NCI-H1417 treated with DMSO at 0.1 percent for 48 hours (cell line): ENCODE measurements at places on chromosomes 1 and 21.

GRCh38 chr21:42221581-42222345 is 2.8 kb downstream of the ABCG1 start:
- no peak for DNase-seq

GRCh38 chr1:205661429-205662134 is 18.7 kb downstream of the SLC45A3 start:
- no peak for DNase-seq

GRCh38 chr1:198606020-198606438 is 32.8 kb upstream of the PTPRC start:
- DNase-seq = no peak

DNA sequence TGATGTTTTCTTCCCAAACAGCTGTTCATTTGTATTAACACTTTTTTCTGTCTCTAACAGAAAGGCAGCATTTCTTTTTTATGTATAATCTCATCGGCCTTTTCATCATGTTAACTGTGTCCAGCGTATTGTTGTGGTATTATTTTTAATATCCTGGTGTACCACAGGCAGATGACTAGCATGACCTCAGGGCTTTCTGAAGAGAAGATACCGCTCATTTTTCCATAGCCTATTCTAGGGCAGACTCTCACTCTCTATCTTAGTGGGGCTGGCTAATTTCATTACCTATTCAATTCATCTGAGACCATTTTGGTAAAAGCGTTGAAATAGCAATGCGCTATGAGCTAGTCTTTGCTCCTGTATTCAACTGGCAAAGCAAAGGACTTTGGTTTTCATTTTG is 209.9 kb downstream of the SDCCAG8 start:
- no peak for DNase-seq

DNA sequence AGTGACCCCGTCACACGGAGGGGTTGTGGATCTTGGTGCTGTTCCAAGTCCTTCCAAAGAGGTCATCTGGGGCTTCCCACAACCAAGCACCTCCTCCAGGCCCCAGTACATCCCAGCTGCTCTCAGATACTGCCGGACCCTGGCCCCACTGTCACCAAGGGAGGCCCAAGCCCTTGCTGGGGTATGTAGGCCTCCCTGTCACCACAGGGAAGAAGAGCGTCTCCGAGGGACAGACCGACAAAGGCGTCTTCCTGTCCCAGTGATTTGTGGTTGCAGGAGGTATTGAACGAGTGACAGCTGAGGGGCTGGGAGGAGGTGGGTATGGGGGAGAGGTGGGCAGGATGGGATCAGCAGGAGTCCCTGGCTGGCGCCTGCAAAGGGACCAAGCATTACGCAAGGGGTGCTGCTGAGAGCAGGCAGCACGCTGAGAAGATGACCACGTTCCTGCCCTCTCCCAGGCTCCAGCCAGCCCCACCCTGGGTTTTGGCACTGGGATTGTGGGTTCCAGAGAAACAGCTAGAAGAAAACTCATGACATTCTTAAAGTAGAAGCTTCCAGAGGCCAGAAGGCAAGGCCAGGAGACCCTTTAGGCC is 29.7 kb downstream of the LRP8 start:
- no peak for DNase-seq

GRCh38 chr1:181776044-181776443 is 285.5 kb downstream of the ZNF648 start:
- no peak for DNase-seq

DNA sequence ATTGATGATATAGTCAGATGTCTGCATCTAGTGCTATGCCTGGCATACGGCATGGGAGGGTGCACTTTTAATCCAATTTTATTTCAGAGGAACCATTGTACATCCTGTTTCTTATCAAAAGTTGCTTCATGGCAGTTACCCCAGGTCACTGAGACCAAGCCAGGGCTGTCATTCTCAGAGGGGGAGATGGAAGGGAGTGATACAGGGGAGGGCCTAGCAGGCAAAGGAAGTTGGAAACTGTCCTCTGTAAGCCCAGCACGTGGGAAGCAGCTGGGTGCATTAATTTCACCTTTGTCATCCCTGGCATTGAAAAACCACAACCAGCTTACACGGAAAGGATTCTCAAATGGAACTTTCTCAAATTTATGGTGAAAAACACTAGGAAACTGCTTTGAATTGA is 458.7 kb upstream of the ADAMTS5 start:
- no peak for DNase-seq

- DNase-seq = no peak
These were observed 161.4 kb upstream of the ARHGEF16 start for GRCh38 chr1:3292868-3293562.

DNA sequence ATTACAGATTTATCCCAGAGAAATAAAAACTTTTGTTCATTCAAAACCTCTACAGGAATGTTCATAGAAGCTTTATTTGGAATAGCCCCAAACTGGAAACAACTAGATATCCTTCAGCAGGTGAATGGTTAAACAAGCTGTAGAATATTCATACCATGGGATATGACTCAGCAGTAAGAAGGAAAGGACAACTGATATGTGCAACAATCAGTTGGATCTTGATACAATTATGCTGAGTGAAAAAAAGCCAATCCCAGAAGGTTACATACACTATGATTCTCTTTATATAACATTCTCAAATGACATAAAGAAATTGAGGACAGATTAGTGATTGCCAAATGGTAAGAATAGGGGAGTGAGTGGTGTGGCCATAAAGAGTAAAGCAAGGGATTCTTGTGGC is 376.7 kb downstream of the S1PR1 start:
- DNase-seq = no peak

DNA sequence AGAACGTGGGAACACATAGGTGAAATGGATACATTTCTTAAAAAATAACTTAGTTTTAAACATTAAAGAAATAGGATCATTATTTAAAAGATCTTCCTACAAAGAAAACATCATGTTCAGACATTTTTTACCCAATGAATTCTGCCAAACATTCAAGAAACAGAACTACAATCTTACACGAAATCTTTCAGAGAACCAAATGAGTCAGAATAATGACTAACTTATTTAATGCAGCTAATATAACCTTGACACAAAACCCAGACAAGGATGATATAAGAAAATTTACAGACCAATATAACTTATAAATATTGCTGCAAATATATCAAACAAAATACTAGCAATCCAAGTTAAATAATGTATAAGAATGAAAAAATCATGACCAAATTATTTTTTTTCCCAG is 220.1 kb upstream of the KCNK2 start:
- no peak for DNase-seq

GRCh38 chr1:247746391-247746935 is 1.5 kb downstream of the OR14A2 start:
- DNase-seq = no peak

- peak; percentile 32 for DNase-seq
These were observed at the start of gene HUNK for GRCh38 chr21:31872452-31873274. Gene HUNK, plus strand, starts transcription at chr21:31873020. Its CDS starts 655 bp downstream, at chr21:31873675.

GRCh38 chr1:214402613-214403083 is 121.7 kb downstream of the SMYD2 start:
- DNase-seq = no peak

GRCh38 chr1:77541162-77541545 is 141.3 kb downstream of the ZZZ3 start:
- DNase-seq = no peak

DNA sequence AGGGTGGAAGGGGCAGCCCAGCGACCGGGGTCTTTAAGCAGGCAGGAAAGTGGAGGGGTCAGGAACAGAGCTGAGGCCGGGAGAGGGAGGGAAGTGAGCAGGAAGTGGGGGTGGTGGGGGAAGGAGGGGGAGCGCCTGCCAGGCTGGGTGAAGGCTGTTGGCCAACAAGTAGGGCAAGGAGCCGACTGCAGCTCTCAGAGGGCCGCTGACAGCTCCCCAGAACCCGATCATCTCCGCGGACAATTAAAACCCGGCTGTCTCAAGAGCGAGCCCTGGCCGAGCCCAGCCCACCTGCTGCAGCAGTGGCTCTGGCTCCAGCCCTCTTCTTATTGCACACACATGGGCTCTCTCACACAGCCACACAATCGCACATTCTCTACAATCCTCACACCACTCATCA is 51.6 kb downstream of the GRIK3 start:
- DNase-seq = no peak

GRCh38 chr1:27564710-27565649 is 39.0 kb downstream of the AHDC1 start:
- DNase-seq = no peak

- DNase-seq = no peak
These were observed 681.0 kb upstream of the ADAMTS5 start for GRCh38 chr21:27647921-27648320.

- no peak for DNase-seq
These were observed 31.3 kb upstream of the TRIM67 start for GRCh38 chr1:231130544-231130943.
